ENCODE measurements at places on chromosomes 6 and 20. TPM values are rescaled to one million over a fixed set of nuclear protein-coding genes. Genes with fewer than 3 reads are reported as not detected.

SCAND1 gene
- 39.5 TPM for total RNA-seq

GNMT gene
- total RNA-seq: 0.69 TPM

RIPPLY2 gene
- total RNA-seq: not detected

ECI2 gene
- total RNA-seq: 39.9 TPM

ZC3H12D gene
- 15.0 TPM for total RNA-seq

SLC12A5 gene
- total RNA-seq: 0.73 TPM

SLC26A8 gene
- total RNA-seq: not detected

REM1 gene
- total RNA-seq: not detected

BACH2 gene
- total RNA-seq: 89.7 TPM

THBS2 gene
- not detected for total RNA-seq

RAMACL gene
- 0.32 TPM for total RNA-seq

SAPCD1 gene
- total RNA-seq: 16.4 TPM

GRM1 gene
- not detected for total RNA-seq

CFAP206 gene
- total RNA-seq: not detected

WFDC9 gene
- total RNA-seq: not detected

ULBP1 gene
- 0.41 TPM for total RNA-seq

CGA gene
- 0.59 TPM for total RNA-seq

EXOC2 gene
- 53.3 TPM for total RNA-seq

RNF39 gene
- not detected for total RNA-seq

DEFB113 gene
- total RNA-seq: not detected

POM121L2 gene
- not detected for total RNA-seq

CCM2L gene
- total RNA-seq: not detected

NKAIN4 gene
- total RNA-seq: not detected

CCN6 gene
- not detected for total RNA-seq

DEFB132 gene
- not detected for total RNA-seq

CUTA gene
- 143 TPM for total RNA-seq

DEF6 gene
- 120 TPM for total RNA-seq

EDN3 gene
- not detected for total RNA-seq

ZBTB2 gene
- 19.1 TPM for total RNA-seq

Measured in activated T-helper 2 cell treated with anti-CD3 and anti-CD28 coated beads, Interferon-gamma antibody, Interleukin-2, Interleukin-4, amounts not matched to agents 10 μg/mL and 5 μg/mL and 100 μg/mL, durations not matched to agents 14 hours and 24 hours and 36 hours (primary cell).